ENCODE measurements at places on chromosomes 1 and 21.
A peak's percentile ranks its signal among the peaks of the same experiment; 100 is the strongest.

DNA sequence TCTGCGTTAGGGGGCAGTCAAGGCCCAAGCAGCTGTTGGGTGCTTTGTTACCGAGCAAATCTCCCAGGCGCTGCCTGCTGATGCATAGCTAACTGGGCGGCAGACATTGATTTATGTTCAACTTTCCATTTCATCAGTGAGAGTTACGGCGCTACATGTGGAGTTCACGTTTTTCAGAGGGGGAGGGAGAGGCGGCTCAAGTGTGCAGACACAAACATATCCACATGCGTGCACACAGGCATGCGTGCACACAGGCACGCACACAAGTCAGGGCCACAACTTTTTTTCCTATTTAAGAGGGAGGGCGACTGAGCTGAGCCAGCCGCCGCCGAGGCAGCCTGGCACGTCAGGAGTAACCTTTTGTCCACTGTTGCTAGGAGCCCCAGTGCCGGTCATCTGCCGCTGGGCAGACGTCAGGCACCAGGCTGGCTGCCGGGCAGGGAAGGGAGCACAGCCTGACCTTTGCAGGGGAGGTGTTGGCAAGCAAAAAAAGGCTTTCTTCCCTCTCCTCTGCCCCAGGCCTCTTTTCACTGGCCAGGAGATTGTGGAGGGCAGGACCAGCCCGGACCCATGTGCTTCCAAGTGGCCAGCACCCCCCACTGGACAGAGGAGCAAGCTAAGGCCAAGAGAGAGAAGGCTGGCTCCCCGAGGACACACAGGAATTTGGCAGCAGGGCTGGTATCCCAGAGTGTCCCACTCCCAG, 73.3 kb downstream of the MRPL37 start:
- no peak for DNase-seq

GRCh38 chr1:28803051-28803450, 8.9 kb upstream of the OPRD1 start:
- no peak for DNase-seq

DNA sequence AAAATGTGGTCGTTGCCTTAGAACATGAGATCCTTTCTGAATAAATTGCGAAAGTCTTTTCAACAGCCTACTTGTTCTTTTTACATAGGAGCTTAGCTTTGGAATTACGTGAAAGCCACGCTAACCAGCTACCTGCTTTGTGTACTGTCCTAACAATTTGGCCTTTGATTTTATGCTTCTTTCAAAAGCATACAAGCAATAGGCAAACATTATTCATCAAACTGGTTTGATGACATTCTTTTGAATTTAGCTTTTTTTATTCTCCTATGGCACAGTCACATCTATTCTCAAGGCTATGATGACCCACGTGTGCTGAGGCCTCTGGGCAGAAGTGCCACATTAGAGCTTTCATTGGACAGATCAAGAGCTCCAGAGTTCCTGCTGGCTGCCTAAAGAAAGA, 178.0 kb upstream of the DPT start:
- DNase-seq = no peak

- DNase-seq = no peak
These were observed 3.5 kb downstream of the EPHX1 start for GRCh38 chr1:225813214-225813964.

GRCh38 chr1:45669859-45670655, 16.3 kb downstream of the GPBP1L1 start:
- no peak for DNase-seq

- no peak for DNase-seq
These were observed 1131.4 kb downstream of the PLA2G4A start for GRCh38 chr1:187960125-187960638.

- peak; percentile 62 for DNase-seq
These were observed 77.7 kb downstream of the TOMM20 start for GRCh38 chr1:235050911-235051360.

DNA sequence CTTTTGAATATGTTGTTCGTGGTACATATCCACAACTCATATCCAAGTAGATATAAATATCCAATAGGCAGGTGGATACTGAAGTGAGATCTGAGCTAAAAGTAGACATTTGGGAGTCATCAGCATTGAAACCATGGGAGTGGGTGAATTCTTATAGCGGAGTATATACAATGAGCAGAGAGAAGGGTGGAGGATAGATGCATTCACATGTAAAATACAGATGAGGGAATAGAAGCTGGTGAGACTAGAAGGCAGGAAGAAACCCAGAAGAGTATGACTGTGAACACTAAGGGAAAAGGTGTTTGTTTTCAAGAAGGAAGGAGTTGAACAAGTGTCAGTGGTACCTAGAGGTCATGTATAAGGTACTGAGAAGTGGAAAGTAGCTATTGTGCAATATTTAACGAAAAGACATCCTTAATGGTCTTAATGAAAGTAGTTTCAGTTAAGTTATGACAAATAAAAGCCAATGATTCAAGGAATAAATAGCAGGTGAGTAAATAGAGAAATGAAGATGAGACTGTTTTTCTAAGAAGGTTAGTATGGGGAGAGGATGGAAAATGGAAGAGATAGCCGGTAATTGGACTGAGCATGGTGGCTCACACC, 181.6 kb upstream of the CACYBP start:
- DNase-seq = no peak

DNA sequence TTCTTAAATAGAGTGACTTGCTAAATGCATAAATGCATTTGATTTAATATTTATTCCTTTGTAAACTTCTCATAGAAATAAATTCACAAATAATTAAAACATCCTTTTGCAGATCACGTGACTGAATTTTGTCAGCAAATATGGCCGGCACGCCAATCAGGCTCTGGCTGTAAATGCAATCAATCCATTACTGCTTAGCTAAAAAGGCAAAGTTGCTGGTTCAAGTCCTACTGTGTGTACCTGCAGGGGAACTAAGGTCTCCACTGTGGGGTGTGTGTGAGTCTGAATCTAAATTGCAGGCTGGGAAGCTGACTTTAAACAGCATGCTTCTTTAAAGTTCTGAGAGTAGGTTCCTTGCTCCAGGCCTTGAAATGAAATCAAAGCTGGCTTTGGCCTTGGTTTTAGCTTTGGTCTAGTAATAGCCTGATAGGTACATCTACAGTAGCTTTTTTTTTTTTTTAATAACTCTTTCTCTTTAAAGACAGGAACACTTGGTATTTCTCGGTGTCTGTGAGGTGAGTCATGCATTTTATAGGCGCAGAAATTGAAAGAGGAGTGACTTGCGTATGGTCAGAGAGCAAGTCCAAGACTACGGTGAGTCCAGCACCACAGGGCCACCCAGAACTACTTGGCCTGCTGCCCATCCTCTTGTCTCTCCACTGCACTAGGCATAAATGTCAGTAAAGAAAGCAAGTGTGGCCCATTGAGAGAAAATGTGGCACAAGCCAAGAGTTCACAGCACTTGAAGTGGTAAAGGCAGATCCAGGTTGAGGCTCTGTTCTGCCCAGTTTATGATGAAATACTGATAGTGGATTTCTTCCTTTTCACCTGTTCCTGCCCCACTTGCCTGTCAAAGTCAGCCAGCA, 36.2 kb upstream of the LYST start:
- no peak for DNase-seq

DNA sequence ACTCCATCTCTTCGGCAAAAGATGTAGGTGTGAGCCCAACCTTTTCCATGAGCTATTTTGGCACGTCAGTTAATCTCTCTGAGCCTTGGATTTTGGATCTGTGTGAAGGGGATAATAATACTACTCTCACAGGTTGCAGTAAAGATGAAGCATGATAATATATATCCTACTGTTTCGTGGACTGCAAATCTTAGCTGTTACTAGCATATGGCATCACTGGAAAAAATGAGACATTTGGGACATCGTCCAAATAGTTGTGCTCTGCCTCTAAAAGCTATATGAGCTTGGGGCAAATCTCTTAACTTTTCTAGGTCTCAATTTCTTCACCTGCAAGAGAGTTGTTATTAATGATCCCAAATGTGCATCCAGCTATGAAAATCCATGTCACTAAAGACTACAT, 147.4 kb upstream of the ZRANB2 start:
- no peak for DNase-seq

GRCh38 chr21:46452710-46453109, 6.0 kb upstream of the DIP2A start:
- DNase-seq = no peak

GRCh38 chr1:203040513-203041275, 14.4 kb downstream of the PPFIA4 start:
- DNase-seq = no peak

DNA sequence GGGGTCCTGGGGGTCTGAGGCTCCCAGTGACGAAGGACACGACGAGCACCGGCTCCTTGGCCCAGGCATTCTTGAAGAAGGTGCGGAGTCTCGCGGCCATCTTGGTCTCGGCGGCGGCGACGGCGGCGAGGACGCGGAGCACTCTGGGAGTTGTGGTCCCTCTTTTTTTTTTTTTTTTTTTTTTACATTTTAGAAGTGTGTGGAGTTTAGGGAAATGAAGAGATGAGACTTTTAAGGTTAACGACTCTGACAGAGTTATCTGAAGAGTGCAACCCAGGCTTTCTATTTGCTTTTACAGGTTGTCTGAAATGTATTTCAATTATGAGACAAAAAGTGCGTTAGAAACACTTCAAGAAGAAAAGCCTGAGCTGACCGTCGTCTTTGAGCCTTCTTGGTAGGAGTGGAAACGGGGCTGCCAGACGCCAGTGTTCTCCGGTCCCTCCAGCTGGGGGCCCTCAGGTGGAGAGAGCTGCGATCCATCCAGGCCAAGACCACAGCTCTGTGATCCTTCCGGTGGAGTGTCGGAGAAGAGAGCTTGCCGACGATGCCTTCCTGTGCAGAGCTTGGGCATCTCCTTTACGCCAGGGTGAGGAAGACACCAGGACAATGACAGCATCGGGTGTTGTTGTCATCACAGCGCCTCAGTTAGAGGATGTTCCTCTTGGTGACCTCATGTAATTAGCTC, 9.7 kb downstream of the OR2B11 start:
- DNase-seq = peak; percentile 31

DNA sequence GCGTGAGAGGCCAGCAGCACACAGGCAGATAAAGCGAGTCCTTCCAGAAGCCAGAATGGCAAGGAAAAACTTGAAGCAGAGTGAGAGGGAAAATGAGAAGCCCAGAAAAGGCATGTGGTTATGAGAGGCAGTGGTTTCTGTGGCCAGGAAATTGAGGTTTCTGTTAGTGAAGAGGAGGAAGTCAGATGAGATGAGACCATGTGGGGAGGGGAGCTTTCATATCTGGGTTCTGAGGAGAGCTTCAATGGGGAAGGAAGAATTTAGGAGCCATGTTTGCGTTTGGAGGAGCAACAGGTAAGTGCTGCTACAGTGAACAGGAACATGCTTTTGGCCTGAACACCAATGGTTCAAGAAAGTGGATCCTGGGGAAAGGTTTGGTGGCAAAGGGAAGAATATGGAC, 6.1 kb upstream of the CD1A start:
- peak; percentile 52 for DNase-seq

DNA sequence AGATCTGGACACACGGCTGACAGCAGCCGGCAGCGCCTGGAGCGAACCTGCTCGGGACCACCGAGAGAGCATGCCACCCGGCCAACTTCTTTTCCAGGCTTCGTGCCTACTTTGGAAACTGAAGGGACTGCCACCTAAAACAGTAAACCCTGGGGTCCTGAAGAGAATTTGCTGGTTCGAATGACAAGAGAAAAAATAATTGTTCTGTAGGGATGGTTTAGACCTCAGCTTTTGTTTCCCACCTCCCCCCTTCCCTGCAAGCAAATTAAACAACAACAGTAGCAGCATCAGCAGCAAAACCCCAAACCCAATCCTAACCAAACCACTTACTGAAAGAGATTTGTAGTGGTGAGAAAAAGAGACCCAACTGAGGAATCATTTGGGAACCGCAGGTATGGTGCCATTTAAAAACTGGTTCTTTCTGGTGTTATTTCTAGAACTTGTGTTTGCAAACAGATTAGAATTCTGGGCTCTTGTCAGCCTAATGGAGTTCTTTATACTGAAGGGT, 105.6 kb downstream of the LEPR start:
- no peak for DNase-seq

- DNase-seq = peak; percentile 57
These were observed 9.8 kb upstream of the F5 start for GRCh38 chr1:169595764-169596711.

DNA sequence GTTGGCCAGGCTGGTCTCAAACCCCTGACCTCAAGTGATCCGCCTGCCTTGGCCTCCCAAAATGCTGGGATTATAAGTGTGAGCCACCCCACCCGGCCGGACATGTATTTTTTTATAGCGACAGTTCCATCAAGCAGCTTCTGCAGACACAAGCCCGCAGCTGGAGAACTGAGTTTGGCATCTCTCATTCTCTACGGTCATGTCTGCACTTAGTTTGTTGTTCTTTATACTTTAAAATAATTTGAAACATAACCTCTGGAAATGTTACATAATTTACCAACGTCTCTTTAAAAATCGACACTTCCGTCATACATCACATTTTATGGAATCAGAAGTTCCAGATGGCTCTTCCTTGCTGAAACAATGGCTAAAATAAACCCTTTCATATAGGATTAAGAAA, 183.6 kb downstream of the DYRK1A start:
- no peak for DNase-seq

DNA sequence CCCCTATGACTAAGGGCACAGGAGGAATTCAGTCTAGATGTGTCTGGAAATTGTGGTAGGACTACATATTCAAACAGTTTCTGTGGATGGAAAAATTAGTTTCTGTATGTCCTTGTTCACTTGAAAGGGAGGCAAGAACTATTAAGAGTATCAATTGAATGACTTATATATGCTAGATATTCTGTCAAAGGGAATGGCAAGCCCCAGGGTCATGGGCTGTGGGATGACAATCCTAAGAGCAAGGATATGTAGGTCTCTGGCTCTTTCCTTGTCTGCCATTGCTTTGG, 383.5 kb upstream of the B3GALT2 start:
- DNase-seq = no peak

DNA sequence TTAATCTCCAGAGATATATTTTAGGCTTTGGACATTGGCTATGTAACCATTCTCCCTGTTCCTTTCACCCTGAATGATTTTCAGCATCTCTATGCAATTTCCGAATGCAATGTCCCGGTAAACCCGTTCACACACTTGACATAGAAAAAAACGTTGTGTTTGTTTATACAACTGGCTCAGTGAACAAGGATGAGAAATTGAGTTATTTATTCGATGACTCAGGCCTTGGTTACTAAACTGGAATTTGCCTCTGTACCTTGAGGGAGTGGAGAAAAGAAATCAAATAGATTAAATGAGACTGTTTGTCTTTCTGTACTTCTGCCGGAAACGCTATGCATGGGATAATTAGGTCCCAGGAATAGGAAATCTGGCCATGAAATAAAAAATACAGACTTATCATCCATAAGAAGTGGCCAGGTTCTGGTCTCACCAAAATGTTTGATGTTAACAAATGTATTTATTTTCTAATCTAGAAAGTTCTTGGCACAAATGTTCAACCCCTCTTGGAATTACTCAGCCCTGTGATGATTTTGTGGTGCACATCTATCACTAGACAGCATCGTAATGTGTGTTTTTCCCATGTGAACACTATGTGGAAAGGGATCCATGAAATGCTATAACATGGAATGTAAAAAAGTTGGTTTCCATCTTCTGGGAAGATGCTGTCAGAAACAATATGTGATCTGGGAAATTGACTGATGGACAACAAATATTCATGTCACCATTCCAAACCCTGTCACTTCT, 253.9 kb downstream of the DUSP10 start:
- DNase-seq = no peak
